Activated gamma-delta T cell (primary cell): ENCODE measurements at places on chromosomes 2 and 18.

- DNase-seq: no peak
These were observed 1019.5 kb upstream of the LRRTM1 start for GRCh38 chr2:81324046-81324445.

DNA sequence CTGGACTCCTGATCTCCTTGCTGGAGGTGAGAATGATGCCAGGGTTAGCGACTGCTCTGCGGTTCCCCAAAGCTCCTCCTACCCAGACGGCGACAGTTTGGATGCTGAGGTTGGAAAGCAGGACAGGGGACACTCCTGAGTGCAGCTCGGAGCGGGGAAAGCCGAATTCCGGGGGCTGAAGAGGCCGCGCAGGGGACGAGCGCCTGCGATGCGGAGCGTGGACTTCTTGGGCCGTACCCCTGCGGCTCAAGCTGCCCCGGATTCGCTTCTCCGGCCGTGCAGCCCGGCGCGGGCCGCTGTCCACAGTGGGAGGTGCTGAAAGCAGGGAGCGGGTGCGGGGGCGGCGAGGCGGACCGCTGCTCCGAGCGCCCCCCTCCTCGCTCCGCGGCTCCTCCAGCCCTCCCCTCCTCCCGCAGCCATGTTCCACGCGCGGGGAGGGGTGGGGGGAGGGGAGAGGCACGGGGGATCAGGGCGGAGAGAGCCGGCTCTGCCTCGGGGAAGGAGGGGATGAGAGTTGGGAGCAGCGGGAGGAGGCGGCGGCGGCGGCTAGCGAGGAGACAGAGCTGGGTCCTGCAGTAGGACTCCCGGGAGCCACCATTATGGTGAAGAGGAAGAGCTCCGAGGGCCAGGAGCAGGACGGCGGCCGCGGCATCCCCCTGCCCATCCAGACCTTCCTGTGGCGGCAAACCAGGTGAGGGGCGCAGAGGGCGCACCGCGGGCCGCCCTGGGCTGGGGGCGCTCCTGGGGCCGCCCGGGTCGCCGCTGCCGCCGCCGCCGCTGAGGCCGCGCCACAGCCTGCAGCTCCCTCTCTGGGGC, at the start of gene UNC80:
UNC80 (plus strand) TSS at position 359 of the 816 bp plus-strand sequence; CDS start at position 600, 241 bp downstream.
- peak; percentile 7 for DNase-seq

DNA sequence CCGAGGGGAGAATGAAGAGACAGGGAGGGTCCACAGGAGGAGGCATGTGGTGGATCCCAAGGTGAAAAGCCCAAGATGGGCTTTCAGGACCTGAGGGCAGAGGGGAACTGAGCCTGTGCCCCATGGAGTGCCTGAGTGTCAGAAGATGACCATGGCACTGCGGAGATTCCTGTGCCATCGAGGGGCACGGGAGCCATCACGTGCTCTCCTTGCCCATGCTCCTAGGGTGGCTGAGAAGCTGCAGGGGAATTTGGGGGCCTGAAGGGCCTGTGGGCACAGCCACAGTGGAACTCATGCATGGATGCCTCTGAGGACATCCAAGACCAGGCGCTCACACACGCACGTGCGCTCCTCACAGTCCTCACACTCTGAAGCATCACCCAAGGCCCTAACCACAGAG, 56.1 kb upstream of the GLI2 start:
- no peak for DNase-seq

GRCh38 chr2:48954935-48955334, 199.4 kb downstream of the FSHR start:
- DNase-seq: no peak

DNA sequence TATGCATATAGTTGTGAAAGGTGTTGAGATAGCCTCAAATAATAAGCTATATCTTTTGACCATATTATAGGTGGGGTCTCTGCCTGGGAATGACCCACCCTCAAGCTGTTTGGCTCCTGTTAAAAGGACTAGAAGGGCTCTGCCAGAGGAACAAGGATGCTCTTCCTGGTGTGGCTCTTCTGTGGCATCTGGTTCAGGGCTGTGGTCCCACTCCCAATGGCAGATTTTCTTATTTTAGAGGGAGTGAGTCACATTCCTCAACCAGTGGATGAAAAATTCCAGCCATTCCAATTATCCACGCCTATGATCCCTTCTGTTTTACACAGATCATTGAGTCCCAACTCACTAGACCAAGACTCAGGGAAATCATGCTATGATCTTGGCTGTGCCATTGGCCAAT, 119.9 kb downstream of the PARD3B start:
- no peak for DNase-seq

DNA sequence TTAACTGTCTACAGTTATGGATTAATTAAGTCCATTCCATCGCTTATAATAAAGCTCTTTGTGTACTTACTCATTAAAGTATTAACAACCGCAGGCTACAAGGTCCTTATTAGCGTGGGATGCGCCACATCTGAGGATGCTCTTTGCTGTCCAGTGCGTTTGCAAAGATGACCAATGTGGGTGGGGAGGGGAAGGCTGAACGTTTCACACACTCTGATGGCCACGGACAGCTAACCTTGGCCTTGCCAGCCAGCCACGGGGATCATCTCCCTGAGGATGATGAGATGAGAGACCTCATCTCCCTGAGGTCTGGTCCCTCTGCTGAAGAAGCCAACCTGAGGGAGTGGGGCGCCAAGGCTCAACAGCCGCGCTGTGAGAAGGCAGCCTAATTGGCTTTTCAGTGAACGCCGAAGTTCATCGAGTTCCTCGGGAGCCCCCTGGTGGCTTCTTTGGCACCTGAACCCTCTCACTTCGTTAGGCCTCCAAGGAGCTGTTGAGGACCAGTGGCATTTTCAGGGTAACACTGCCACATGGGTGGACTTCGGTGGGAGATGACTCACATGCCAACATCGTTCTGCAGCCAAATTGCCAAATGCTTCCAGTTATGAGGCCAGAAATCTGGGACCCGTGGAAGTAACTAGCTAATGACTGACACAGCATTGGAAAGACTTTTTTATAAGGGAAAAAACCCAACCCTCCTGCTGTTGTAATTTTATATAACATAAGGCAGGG, 69.3 kb upstream of the SEC11C start:
- DNase-seq: no peak

GRCh38 chr2:48248251-48248933, 281.6 kb upstream of the STON1 start:
- DNase-seq: no peak

GRCh38 chr18:58497845-58498244, 131.0 kb downstream of the ALPK2 start:
- no peak for DNase-seq

DNA sequence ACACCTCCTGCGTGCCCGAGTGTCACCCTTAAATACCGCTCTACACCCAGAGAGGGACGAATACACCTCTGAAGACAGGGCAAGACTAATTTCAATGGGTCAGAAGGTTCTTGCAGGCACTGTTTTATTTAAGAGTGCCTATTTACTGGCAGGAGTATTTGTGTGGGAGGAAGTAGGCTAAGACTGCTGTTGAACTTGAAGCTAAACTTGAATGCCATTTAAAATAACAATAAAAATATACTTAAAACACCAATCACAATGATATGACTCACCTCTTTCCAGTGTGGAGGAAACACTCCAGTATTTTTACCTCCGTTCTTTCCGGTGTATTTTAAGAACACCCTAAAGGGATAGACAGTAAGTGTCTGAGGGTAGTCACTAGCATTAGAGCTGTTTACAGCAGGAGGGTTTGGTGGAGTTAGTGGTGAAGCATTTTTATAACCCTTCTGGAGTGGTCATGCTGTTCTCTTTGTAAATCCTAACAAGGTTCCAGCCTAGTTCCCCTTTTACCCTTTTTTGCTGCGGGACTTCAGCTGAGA, 9.6 kb upstream of the HOXD1 start:
- DNase-seq: no peak

- no peak for DNase-seq
These were observed 7.4 kb downstream of the PMAIP1 start for GRCh38 chr18:59907172-59907571.

DNA sequence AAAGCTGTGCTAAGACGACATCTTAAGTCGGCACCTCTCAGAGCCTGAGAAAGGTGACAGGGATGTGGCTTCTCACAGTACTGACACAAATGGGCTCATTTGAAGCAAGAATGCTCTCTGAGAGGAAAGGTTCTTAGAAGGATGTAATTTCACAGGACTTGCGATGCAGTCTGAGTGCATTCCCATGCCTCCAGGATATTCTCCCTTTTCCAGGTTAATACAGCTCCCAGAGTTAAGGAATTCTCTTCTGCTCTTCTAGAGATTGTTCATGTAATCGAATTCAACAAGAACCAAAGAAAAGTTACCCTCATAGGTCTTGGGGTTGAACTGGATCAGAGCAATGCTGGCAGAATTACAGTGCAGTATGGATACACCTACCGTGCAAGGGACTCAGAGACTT, 131.0 kb downstream of the GALR1 start:
- no peak for DNase-seq

GRCh38 chr18:79496978-79497637, 101.4 kb downstream of the NFATC1 start:
- DNase-seq: no peak

DNA sequence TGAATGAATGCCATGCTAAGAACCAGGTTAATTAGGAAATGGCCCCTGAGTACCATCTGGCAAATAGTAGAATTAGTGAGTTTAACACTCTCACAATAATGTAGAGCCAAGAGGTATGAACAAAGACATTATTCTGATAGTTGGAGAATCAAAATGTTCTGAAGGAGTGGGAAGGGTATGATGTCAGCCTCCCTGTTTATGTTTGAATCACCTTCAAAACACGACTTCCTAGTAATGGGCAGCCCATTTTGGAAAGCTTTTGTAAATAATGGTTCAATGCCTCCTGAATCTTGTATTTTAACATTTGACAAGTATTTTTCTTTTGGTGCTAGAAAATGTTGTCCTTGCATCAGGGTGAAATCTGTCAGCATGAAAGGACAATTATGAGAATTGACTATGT, 108.3 kb downstream of the DSEL start:
- no peak for DNase-seq

- DNase-seq: no peak
These were observed 112.1 kb downstream of the DOCK10 start for GRCh38 chr2:224930124-224930523.

- DNase-seq: no peak
These were observed 19.0 kb downstream of the ACVR2A start for GRCh38 chr2:147863835-147864234.

- DNase-seq: no peak
These were observed 2.5 kb downstream of the CD8A start for GRCh38 chr2:86788165-86788564.

DNA sequence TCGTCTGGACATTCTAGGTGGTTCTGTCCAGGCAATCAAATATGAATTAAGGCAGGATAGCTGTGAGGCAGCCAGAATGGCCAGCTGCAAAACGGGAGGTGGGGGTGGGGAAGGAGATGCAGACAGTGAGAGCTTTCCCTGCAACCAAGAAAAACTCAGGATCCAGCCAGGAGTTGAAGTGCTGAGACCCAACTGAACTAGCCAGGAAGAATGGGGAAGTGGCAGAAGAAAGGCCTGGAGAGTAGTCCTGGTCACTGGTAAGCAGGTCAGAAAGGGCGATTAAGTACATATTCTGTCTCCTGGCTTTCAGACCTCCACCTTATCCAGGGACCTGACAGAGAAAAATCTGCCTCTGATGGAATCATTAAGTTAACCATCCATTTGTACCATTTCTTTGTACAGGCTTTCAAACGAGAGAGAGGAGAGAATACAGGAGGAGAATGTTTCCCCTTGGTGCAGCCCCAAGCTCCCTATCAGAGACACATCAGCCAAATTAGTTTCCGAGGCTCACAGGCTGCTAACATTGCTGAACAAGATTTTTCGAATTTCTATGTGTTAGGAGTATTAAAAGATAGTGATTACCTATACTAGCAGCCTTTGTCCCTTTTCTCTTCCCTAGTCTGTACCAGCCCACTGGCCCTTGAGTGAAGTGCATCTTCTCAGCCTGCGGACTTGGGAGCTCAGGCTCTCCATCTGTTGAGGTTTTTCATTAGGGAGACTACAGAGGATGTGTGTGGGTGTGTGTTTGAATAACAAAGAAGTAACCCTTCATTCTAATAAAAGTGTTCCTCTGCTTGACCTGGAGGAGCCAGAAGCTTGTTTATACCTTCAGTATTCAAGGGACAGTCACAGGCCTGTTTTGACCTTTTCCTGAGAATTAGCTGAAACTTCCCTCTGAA, 12.5 kb upstream of the HOXD1 start:
- no peak for DNase-seq

DNA sequence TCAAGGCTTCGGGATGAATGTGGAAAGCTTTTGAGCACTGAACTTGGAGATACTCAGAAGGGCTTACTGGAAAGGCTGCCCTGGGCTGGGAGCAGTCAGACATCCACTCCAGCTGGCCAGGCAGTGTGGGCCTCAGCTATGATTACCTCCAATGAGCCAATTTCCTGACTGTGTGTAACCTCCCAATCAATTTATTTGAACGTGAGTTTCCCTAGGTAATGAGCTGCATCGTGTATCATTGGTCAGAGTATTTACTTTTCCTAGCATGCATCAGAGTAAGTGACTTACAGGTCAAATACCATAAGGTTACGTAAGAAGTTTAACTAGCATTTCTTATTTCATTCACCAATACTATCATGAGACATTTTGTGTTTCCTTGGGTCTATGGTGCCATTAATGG, 11.0 kb upstream of the CTAGE1 start:
- DNase-seq: no peak

GRCh38 chr2:148599109-148599991, 45.2 kb upstream of the EPC2 start:
- no peak for DNase-seq

GRCh38 chr2:160247296-160248035, 47.4 kb upstream of the ITGB6 start:
- no peak for DNase-seq

- DNase-seq: no peak
These were observed 187.7 kb downstream of the LOXHD1 start for GRCh38 chr18:46469186-46469915.

- DNase-seq: no peak
These were observed 196.5 kb downstream of the TFCP2L1 start for GRCh38 chr2:121088251-121089165.

GRCh38 chr2:228104215-228104614, 77.3 kb downstream of the SPHKAP start:
- no peak for DNase-seq

- DNase-seq: no peak
These were observed 211.1 kb upstream of the GALNT5 start for GRCh38 chr2:157046396-157046795.

DNA sequence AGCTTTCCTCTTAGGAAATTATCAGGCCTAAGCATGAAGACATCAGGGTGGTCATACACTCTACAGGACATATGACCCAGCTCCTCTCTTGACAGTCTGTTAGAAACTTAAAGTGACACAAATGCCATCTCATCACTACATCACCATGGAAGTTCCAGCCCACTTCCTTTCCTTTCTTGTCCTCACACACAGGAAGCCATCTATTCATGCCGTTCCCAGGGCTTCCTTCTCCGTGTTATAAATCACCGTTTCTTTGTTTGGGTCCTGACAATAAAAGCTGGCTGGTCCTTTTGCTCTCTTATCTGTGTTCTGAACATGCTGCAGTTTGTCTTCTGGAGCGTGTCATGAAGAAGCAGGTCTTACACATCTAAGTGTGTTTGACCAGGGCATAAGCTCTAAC, 692.1 kb upstream of the CELF4 start:
- DNase-seq: no peak

DNA sequence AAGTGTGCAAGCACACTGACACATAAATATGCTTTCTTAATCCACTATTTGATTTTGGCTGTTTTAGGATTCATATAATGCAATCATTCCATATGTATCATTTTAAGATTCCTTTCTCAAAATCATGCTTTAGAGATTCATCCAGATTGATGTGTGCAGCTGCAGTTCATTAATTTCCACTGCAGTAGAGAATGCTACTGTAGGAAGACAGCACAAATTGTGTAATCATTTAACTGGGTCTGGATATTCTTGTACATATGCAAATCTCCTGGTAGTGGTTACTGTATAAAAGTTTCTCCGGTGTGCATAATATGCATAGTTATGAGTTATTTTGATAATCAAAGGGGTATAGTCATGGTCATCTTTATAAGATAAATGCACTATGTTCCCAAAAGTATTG, 502.5 kb upstream of the ACVR2A start:
- DNase-seq: no peak
